NCI-H69 (cell line): ENCODE measurements at places on chromosomes 7 and 10.

- DNase-seq, result no peak
These were observed 20.1 kb upstream of the MDFIC start for GRCh38 chr7:114901771-114902170.

- peak; percentile 19 for DNase-seq
These were observed 7.9 kb downstream of the ESYT2 start for GRCh38 chr7:158821171-158822031.

GRCh38 chr7:147999962-148000361, 590.6 kb upstream of the C7orf33 start:
- no peak for DNase-seq

DNA sequence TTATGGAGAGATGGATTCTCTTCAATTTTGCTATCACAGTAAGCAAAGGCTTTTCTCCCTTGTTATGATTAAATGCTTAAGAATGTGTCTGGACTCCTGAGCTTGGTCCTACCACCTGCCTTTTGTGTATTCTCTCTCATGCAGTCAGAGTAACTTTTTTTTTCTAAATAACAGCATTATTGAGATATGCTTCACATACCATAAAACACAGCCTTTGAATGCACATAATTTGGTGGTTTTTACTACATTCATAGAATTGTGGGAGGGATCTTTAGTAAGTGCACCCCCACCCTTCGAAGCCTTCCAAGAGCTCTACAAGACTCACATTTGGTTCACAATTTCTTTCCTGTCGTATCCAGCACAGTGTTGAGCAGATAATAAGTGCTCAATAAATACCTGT, 175.5 kb downstream of the ADAM12 start:
- no peak for DNase-seq

DNA sequence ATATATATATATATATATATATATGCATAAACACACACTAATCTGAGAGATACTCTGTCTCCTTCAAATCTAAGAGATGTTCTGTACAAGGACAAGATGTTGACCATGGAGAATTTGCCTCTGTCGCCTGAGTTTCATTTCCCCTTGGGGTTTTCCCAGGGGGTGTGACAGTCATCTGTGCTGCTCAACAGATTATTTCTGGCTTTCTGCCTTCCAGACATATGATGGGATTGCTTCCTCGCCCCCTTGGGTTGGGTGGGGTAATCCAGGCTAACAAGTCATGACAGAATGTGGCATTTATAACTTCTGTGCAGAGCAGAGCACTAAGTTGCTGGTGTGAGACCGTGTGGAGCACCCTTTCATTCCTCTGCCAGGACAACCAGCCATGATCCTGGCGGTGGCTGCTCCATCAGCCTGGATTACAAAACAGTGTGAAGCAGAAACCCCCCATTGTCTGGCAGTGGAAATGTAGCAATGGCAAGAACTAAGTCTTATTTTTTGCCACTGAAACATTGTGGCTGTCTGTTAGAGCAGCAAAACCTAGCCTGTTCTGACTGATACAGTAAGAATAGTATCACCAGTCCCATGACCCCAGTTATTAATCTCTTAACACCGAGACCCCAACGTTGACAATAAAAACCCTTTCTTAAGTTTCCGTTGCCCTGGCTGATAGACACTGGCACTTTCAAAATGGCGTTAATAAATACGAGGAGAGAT, 13.7 kb upstream of the USP6NL start:
- no peak for DNase-seq

DNA sequence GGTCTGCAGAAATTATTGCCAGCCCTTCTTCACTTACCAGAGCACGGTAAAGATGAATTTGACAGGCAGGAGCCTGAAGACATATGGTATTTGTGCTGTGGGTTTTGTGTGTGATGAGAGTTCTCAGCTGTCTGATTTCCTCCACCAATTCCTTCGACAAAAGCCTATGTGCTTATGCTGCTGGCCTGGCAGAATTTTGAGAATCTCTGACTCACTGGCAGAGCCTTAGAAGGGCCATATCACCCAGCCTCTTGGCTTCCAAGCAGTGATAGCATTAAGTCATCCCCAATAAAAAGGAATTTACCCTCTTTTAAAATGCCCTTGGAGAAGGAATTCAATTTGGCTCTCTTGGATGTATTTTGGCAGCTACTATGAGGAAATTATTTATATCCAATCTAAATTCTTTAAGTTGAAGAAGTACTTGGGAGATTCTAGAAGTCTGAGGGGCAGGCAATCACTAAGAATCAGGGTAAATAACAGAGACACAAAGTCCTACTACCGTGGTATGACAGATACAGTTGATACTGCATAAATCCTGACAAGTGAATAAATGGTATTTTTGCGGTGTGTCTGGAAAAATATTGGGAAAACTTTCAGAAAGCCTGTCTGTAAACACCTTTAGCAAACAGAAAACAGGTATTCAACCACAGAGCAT, 68.6 kb upstream of the EFCAB10 start:
- peak; percentile 68 for DNase-seq

GRCh38 chr7:137476937-137477336, 133.4 kb upstream of the PTN start:
- no peak for DNase-seq
